ENCODE measurements at places on chromosomes 16 and 17.

GRCh38 chr16:28279006-28279405 is 13.3 kb upstream of the SBK1 start:
- DNase-seq: no peak

GRCh38 chr16:27853651-27854050 is 209.9 kb downstream of the GSG1L start:
- no peak for DNase-seq

DNA sequence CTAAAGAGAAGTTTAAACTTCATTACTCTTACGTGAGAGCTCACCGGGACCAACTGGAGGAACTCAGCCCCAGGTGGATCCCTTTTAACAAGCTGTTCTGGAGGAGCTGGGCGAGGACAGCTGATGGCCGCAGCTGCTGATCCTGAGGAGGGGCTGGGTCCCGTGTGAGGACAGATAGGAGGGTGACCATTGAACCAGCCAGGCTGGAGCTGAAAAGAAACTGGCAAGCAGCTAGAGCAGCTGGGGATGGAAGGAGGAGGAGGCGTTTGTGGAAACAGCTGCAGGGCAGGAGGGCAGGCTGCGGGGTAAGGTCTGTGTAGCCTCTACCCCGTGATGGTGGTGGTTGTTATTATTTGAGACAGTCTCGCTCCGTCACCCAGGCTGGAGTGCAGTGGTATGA is 119.5 kb downstream of the AATF start:
- no peak for DNase-seq

- DNase-seq: no peak
These were observed 16.1 kb downstream of the RECQL5 start for GRCh38 chr17:75650874-75651273.

DNA sequence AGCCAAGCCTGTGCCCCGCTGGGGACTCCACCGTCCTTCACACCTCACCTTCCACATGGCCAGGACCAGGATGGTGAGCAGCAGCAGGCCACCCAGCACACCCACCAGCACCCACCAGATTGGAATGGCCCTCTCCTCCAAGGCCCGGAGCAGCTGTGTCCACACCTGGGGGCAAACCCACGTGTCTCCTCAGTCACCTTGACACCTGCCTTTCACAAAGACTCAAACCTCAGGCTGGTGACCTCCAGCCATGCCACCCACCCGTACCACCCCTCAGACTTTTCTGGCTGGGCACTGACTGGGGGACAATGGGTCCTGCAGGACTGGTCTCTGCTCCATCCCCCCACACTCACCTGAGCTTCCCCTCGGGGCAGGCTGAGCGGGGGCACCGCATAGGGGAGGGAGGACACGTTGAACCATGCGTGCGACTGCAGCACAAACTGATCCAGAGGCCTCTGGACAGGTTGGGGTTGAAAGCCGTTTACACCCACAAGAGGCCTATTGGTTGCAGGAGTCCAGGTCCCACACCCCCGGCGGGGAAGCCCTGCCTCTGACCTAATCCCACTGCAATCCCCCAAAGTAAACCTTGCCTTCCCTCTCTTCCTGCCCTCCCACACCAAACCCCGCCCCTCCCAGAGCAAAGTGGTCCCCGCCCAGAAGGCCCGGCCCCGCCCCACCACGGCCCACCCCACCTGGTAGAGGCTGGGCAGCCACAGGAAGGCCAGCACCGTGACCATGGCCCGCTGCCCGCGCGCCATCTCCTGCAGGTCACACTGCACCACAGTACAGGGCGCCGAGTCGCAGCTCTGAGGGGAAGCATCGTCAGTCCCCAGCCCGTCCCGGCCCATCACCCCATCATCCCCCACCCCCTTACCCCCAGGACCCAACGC is 10.9 kb upstream of the FAM171A2 start:
- DNase-seq: no peak

DNA sequence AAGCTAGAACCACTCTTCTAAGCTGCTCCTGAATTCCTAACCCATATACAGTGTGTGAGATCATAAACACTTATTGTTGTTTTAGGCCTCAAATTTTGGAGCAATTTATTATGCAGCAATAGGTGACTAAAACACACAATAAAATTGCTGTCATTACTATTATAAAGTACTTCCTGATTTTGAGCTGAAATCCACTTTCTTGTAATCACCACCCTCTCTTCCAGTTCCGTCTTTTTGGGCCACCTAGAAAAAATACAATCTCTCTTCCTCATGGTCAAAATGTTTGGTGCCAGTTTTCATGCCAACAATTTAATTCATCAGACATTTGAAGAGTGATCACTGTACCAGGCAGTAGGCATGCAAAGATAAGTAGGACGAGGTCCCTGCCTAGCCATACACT is 43.3 kb upstream of the NF1 start:
- no peak for DNase-seq

GRCh38 chr16:87062569-87063442 is 254.4 kb downstream of the C16orf95 start:
- DNase-seq: no peak

GRCh38 chr16:88511906-88512305 is 58.3 kb upstream of the ZC3H18 start:
- DNase-seq: no peak

- DNase-seq: no peak
These were observed 25.0 kb downstream of the SGSH start for GRCh38 chr17:80195141-80195540.

- DNase-seq: no peak
These were observed 613 bp downstream of the ECI1 start for GRCh38 chr16:2250652-2251295.

DNA sequence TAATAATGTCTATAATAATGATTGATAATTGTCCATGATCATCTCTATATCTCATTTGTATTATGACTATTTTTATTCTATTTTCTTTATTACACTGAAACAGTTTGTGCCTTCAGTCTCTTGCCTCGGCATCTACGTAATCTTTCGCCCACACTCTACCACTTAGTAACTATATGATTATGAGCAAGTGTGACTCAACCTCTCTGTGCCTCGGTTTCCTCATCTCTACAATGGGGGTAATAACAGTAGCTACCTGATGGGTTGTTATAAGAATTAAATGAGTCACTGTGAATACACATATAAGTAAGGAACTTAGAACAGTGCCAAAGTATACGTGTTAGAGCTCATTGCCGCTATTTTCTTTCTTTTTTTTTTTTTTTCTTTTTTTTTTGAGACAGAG is 3.7 kb upstream of the SLC16A11 start:
- no peak for DNase-seq

DNA sequence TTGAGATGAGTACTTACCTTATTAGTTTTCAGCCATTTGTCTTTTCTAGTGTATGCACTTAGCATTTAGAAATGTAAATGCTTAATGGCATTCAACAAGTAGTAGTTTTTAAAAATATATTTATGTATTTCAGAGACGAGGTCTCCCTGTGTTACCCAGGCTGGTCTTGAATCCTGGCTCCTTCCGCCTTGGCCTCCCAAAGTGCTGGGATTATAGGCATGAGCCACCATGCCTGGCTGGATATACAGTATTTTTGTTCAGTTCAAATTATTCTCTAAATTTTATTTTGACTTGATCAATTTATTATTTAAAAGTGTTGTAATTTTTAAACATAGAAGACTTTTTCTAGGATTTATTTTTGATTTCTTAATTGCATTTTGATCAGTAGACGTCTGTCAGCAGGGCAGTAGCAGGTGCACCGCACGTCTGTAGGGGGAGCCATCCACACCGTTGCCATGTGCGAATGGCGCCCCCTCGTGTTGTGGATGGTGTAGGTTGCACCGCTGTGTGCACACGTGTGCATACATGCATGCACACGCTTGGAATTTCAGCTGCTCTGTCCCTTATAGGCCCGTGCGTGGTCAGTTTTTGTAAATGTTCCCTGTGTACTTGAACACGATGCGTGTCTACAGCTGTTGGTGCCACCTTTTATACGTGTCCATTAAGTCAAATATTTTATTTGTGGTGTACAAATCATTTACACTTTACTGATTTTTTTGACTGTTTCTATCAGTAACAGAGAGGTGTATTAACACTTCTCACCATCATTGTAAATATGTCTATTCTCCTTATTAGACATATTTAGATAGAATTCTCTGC is 30.6 kb downstream of the RPTOR start:
- DNase-seq: no peak

DNA sequence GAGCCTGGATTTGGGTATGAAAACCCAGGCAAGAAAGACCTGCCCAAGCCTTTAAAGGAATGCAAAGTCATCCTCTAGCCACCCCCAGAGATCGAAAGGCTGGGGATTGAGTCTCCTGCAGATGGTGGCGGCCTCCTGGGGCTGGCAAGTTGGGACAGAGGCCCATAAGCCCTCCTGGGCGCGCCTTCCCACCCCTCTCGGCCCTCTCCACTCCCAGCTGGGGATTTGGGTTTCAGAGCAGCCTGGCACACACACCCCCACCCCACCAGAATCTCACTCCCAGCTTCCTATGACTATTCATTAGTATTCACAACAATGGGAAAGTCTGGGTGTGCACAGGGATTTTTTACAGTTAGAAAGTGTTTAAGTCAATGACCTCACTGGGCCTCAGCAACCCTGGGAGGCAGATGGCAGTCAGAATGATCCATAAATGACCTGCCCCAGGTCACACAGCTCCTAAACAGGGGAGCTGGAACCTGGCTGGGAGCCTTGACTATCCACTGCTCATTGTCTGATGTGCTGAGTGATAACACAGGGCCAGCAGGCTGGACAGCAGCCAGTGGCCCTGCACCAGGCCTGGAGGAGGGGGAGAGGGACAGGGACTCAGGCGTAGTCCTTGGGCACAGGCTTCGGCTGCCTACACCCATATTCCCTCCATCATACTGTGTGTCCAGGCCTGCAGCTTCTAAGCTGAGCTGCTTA is 12.1 kb downstream of the NHERF1 start:
- no peak for DNase-seq

- DNase-seq: no peak
These were observed 228.7 kb downstream of the MSI2 start for GRCh38 chr17:57484826-57485565.

GRCh38 chr17:56111706-56112485 is 41.4 kb upstream of the ANKFN1 start:
- DNase-seq: no peak

DNA sequence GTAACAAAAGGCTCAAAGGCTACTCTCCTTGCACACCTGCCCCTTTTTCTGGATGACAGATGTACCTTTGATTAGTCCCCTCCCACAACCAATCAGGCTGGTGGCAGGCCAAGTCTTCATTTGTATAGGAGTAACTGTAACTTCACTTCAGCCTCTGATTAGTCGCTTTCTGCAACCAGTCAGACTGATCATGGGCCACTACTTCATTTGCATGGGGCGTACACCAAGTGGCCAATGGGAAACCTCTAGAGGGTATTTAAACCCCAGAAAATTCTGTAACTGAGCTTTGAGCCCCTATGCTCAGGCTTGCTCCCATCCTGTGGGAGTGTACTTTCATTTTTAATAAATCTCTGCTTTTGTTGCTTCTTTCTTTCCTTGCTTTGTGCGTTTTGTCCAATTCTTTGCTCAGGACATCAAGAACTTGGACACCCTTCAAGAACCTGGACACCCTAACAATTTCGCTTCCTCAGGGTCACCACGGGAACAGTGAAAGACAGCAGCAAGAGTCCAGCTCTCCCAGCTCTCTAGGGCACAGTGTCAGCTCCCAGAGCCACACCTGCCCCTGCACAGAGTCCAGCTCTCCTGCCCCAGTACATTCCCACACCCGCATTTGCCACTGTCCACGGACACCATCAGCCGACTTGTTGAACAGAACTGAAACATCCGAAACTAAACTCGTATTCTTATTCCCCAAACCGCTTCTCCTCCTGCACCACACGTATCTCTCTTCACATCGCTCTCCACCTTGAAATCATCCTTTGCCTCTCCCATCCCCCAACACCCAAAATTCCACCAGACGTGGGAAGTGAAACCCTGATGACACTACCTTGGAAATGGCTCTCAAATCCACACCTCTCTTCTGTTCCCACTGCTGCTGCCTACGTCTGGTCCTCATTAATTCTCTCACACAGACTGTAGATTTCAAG is 53.4 kb downstream of the ABCC12 start:
- DNase-seq: peak; percentile 40

DNA sequence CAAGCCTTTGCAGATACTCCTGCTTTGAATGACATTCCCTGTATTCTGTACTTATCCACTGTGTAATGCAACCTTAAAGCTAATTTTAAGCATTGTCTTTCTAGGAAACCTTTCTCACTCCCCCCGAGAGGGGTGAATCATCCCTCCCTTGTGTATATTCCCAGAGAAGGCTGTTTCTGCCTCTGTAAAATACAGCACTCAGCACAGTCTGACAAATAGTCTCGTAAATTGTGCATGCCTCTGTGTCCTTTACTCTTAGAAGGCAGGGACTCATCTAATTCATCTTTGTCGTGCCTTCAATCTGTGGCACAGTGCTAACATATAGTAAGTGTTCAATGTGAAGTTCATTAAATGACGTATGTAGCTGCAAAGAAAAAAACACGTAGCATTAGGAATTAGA is 200.7 kb downstream of the CA10 start:
- no peak for DNase-seq

GRCh38 chr16:17491140-17491662 is 20.4 kb upstream of the XYLT1 start:
- DNase-seq: no peak

GRCh38 chr16:73543970-73544599 is 496.2 kb upstream of the ZFHX3 start:
- no peak for DNase-seq

- no peak for DNase-seq
These were observed 48.7 kb upstream of the WSB1 start for GRCh38 chr17:27245230-27245696.

DNA sequence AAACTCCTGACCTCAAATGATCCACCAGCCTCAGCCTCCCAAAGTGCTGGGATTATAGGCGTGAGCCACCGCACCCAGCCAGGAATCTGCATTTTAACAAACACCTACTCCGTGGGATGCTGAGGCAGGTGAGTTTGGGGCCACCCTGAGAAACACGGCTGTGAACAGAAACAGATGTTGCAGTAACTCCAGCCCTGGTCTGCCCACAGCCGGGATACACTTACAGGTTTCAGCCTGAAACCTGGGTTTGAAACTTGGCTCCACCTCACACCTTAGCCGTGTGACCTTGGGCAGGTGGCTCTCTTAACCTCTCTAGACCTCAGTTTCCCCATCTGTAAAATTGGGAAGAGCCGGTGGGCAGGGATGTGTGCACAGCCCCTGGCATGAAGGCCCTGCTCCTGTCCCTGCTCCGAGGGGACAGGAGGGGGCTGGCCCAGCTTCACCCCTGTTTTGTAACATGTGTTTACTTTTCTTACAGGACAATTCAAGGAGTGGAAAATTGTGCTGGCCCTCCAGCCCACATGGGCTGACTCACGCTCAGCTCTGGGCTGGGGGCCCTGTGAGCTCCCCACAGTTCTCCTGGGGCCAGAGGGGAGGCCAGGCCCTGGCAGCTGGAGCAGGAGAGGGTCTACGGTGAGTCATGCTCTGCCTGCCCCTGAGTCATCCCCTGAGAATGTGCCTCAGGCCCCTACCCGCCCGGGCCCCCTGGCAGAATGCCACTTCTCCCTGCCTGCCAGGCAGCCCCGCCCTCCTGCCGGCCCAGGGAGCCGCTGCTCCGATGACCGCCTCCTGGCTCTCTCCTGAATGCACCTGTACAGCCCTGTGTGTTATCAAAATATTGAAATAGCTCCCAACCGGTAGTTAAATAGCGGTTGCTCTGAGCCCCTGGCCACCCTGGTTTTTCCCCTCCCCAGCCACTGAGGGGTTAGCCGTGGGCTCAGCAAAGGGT is 7.7 kb upstream of the PPL start:
- DNase-seq: peak; percentile 65

Measured in NCI-H2081 treated with DMSO at 0.1 percent for 48 hours (cell line).